DMS 273 treated with DMSO at 0.1 percent for 48 hours (cell line): ENCODE measurements at places on chromosomes 11 and 22.

DNA sequence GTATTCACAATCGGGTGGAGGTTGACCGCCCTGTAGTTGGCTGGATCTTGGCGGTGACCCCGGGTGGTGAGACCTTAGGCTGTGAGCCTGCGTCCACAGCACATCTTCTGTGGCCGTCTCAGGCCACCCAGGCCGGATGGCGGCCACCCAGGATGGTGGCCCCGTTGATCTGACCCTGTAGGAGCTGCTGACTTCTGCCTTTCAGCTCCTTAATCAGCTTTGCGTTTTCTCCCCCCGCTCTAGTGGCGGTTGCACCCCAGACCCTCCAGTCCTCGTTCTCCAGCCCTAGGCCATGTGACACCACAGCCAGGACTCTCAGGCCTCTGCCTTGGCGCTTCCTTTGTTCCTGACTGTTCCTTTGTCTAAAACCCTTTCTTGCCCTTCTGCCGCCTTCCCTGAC lies 244.0 kb downstream of the TBC1D22A start:
- DNase-seq = no peak

DNA sequence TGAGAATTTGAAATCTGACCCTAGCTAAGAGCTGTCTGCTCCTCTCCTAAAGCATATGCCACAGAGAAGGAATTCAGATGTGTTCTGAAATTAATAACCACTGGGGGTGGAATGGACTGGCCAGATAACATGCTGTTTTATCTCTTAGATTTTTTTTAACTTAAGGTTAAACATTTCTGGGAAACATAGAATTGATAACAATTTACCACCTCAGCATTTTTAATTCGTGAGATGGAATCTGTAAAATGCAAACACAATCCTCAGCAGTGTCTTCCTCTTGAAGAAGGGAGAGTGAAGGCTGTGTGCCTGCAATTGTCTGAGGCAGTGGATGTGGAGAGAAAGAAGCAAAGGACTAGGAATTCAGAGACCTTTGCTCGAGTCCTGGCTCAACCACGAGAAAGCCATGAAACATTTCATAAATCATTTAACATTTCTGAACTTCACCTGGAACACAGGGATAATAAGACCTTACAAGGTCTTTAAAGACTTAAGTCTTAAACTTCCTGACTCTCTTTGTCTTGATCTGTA lies at the start of gene SLC5A12:
Gene SLC5A12 (minus strand): TSS at position 113 of the 528 bp plus-strand sequence. CDS start 346 bp downstream, outside the sequence.
- DNase-seq = no peak

- no peak for DNase-seq
Observed at GRCh38 chr22:29152954-29153719, 52.6 kb upstream of the EMID1 start.

DNA sequence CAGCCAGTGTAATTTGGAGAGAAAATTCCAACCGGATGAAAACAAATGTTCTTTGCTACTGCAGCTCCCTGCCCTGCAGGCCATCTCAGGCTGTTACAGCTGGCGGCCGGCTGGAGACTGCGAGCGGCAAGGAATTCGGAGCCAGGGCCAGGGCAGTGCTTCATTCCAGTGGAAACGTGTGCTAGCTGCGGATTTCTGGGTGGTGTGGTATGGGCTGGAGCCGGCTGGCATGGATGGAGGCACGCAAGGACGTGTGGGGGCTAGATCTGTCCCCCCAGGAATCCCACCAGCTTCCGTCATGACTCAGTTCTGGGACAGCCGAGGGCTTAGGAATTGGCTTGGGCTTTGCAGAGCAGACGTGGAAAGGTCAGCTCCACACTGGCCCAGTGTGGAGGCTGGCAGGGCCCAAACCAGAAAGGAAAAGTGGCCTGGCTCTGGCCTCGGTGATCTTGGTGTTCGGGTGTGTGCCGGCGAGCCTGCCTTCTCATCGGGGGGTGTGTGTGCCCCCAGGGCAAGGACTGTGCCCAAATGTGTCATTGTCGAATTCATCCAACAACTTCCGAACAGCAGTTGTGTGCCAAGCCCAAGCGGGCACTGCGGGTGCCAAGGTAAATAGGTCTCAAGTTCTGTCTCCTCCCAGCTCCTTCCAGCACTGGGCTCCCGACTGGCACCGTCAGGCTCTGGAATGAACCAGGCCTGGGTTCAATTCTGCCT lies 48.1 kb upstream of the SHISAL1 start:
- no peak for DNase-seq

- DNase-seq = no peak
Observed at GRCh38 chr22:32786027-32786418, 15.5 kb upstream of the TIMP3 start.

GRCh38 chr11:83302151-83302550 lies 16.0 kb upstream of the CCDC90B start:
- no peak for DNase-seq

DNA sequence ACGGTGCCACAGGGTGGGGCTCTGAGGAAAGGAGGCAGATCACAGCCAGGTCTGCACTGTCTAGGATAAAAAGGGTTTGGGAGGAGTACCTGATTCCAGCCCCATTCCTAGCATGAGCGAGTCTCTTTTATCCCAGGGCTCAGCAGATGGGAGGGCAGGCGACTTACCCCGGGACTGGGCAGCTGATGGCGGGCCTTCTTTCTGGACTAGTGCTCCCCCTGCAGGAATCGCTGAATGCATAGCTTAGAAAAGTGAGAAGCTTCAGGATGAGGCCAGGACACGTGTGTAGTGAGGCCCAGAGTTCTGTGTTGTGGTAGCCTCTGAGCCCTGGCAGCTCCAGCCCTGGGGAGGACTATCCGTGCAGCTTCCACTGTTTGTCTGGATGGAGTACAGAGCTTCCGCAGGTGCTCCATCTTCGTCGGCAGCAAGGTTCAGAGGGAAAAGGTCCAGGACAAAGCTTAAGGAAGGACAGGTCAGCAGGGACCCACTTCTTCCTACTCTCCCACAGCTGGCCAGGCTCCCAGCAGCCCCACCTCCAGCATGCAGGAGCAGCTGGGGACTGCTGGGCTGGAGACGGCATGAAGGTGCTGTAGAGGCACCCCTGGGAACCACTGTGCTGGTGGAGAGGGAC lies 30.4 kb downstream of the COMMD9 start:
- DNase-seq = peak; percentile 61

DNA sequence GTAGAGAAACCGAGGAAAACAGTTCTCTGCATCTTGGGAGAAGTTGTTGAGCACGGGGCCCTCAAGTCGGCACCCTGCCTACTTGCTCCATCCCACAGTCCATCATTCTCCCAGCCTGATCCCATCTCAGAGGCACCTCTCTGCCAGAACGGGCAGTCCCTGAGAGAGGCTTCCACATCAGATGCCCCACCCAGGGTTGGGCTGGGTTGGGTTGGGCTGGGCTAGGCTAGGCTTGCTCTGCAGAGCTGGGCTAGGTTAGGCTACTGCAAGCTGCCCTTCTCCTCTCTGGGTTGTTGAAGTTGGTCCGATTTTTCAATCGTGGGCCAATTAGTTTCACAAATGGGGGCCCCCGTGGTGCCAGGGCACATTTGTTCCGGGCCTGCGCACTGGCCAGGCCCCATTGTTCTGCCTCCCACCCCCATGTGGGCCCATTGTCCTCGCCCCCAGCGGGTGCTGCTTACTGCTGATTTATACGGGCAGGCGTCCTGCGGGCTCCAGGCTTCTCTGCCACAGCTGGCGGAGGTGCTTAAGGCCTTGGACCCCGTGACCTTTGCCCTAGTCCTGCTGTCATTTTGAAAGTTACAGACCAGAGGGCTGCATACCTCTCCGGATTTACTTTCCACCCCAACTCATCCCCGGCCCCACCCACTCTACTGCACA lies 63.7 kb upstream of the NNMT start:
- DNase-seq = no peak
